Stimulated activated memory B cell treated with anti-CD40 and anti-IgM and Interleukin-4, amounts not matched to agents 10 μg/mL and 1 μg/mL and 100 μg/mL, for 72 hours (primary cell): ENCODE measurements at places on chromosomes 5 and 9.

GRCh38 chr5:139451878-139452660, 10.5 kb downstream of the ECSCR start:
- peak; percentile 21 for ATAC-seq

DNA sequence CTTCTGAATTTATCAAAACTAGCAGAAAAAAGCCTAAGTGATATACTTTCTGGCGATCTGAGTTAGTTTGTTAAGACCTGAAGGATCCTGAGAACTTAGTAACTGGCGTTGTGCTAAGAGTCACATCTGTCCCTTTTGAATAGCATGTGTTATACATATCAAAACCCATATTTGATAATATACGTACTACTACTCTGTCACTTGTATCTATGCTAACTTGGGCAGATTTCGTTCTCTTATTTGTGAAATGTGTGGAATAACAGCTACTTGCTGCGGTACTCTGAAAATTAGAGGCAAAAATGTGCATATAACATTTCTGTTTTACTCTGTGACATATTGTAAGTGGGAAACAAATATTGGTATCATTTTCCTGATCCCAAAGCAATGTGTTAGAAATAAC, 126.4 kb downstream of the PARP8 start:
- ATAC-seq: no peak

- no peak for ATAC-seq
Observed at GRCh38 chr5:66958980-66959641, 237.5 kb downstream of the CD180 start.

GRCh38 chr5:122073018-122073417, 5.0 kb downstream of the LOX start:
- ATAC-seq: no peak

DNA sequence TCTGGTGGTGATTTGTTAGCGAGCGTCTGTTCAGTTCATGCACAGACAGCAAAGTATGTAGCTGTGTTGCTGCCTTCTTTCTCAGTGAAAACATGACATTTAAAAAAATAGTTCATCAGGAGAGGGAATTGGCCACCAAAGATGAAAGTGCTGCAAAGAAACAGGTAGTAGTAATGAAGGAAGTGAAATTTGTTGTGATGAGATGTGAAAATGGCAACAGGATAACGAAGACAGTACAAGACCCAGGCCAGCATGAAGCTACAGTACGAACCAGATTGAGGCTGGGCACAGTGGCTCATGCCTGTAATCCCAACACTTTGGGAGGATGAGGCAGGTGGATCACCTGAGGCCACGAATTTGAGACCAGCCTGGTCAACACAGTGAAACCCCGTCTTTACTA, 136.0 kb downstream of the SMARCA2 start:
- no peak for ATAC-seq

GRCh38 chr5:8870349-8870958, 675.4 kb downstream of the SEMA5A start:
- ATAC-seq: no peak

DNA sequence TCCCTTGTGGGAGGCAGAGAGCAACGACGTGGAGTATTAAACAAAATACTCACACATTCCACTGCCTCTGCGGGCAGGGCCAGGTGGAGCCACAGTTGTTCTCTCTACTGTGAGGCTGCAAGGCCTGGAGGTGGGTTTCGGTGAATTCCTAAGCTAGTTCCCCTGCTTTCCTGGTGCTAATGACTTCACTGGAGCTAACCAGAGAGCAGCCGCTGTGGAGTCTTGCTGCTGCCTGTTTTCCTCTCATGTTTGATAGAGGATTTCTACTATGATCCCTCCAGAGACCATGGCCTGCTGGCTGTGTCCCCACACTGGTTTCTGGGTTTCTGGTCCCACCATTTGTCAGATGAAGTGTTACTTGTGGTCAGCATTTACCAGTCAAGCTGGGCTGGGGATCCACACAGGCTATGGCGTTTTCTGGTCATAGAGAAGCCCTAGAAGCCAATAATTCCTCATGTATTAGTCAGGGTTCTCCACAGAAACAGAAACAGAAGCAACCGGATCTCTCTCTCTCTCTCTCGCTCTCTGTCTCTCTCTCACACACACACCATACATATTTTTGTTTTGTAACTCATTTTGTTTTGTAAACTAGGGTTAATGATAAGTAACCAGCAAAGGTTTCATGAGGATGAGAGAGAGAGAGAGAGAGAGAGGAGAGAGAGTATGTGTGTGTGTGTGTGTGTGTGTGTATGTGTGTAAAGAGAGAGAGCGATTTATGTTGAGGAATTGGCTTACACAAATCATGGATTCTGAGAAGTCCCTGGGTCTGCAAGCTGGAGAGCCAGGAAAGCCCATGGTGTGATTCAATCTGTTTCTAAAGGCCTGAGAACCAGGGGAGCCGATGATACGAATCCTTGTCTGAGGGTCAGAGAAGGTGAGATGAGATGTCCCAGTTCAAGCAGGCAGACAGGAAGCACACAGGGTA, 403.0 kb downstream of the GADD45G start:
- no peak for ATAC-seq

DNA sequence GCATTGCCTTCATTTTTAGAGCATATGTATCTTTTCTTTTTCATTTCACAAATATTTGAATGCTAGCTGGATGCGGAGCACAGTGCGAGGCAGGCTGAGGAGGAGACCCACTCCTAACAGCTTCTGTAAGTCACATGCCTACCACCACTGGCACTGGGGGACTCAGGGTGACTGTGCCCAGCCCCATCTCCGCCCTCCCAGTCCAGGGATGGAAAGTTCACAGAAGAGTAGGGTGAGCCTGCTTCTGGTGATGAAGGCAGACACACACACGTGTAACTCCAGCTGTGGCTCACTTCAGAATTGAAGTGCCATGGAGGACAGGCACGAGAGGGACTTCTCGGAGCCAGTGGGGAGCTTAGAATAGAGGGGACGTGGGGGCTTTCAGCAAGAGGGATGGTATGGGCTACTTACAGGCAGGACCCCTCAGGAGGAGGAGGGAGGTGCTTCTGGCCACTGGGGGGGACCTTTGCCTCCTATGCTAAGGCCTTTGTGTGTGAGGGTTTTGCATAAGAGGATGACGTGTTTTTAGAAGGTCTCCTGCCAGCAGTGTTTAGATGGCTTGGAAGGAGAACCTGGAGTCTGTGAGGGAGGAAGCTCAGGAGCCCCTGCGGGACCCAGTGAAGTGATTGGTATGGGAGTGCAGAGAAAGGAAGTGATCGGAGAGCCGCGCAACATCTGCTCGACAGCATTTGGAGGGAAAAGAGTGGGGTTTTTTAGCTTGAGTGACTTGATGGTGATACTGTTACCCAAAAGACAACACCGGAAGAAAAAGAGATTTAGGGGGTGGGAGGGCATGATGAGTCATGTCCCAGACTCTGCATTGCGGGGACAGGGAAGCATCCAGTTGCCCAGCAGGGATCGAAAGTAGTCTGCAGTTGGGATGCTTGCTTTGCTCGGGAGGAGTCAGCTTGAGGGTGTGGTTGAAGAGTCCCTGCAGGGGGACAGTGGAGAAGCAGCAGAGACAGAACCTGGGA, 163.5 kb upstream of the OTULINL start:
- no peak for ATAC-seq

DNA sequence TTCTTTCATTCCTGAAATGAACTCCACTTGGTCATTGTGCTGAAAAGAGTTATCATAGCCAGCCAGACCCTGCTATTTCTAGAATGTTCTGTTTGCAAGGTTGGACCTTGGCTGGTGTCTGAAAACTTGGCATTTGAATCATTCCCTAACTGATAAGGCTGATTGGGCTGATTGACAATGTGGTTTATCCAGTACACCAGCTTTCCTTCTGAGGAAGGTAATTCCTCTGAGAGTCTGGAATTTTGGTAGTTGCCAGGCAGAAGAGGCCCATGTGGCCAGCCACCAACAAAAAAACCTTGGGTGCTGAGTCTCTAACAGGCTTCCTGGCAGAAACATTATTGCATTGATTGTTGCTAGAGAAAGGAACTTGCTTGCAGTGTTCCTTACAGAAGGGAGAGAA, 15.3 kb downstream of the SEC61B start:
- ATAC-seq: no peak
